Activated T-cell treated with anti-CD3 and anti-CD28 coated beads, Interleukin-2, amount 50 U/mL, for 1 hour (primary cell): ENCODE measurements at places on chromosomes 1 and 21.

DNA sequence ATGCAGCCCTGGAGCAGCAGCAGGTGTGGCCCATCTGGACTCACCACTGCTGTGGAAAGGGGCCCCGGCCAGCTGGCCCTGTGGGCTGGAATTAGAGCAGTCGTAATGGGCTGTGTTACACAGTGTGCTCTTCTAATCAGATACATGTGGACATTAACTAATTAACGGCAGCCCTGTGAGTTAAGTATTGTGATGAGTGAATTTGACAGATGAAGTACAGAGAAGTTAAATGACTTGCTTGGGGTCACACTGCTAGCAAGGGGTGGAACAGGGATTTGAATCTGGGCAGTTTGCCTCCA is 58.6 kb downstream of the MDM4 start:
- no peak for DNase-seq

GRCh38 chr21:16069178-16070112 is 339.7 kb downstream of the USP25 start:
- no peak for DNase-seq

DNA sequence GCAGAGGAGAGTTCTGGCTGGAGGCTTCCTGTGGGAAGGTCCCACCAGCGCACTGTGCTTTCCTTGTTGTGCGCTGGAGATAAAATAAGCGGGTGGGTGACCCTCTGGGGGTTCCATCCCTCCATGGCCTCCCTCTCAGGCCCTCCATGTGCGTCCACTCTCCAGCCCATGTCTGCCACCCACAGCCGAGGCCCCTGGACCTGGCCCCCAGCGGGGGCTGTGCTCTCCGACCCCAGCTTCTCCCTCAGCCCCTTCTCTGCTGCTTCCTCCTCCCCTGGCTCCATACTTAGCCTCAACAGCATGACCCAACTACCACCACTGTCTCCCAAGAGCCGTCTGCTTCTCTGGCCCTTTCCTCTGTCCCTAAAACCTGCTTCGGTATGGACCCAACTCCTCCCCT is 61.4 kb downstream of the GNG4 start:
- DNase-seq = no peak

DNA sequence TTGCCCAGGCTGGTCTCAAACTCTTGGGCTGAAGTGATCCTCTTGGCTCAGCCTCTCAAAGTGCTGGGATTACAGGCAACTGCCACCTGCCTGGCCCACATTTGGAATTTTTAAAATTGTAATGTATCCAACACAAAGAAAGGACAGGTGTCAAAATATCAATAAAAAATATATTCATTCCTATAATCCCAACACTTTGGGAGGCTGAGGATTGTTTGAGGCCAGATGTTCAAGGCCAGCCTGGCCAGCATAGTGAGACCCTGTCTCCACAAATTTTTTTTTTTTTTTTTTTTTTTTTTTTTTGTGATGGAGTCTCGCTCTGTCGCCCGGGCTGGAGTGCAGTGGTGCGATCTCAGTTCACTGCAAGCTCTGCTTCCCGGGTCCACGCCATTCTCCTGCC is 10.0 kb downstream of the HES2 start:
- no peak for DNase-seq

GRCh38 chr1:232143315-232143886 is 486.5 kb downstream of the SIPA1L2 start:
- no peak for DNase-seq

DNA sequence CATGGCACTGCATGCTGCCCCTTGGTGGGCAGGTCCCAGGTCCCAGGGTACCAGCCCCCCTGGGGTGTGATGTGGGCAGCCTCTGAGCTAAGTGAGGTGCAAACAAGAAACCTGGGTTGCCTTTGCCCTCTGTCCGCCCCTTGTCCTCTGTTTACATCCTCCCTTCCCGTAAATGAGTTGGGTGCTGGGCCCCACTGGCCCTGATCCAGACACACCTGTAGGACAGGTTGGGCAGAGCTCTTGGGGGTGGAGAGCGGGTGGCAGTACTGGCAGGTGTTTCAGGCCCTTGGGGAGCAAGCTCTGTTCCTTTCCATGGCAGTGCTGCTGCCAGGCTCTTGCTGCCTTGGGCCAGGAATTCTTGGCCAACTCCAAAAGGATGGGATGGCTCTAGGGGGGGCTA is 35.8 kb downstream of the ELF3 start:
- DNase-seq = no peak

GRCh38 chr1:219387211-219387610 is 213.5 kb downstream of the LYPLAL1 start:
- no peak for DNase-seq

DNA sequence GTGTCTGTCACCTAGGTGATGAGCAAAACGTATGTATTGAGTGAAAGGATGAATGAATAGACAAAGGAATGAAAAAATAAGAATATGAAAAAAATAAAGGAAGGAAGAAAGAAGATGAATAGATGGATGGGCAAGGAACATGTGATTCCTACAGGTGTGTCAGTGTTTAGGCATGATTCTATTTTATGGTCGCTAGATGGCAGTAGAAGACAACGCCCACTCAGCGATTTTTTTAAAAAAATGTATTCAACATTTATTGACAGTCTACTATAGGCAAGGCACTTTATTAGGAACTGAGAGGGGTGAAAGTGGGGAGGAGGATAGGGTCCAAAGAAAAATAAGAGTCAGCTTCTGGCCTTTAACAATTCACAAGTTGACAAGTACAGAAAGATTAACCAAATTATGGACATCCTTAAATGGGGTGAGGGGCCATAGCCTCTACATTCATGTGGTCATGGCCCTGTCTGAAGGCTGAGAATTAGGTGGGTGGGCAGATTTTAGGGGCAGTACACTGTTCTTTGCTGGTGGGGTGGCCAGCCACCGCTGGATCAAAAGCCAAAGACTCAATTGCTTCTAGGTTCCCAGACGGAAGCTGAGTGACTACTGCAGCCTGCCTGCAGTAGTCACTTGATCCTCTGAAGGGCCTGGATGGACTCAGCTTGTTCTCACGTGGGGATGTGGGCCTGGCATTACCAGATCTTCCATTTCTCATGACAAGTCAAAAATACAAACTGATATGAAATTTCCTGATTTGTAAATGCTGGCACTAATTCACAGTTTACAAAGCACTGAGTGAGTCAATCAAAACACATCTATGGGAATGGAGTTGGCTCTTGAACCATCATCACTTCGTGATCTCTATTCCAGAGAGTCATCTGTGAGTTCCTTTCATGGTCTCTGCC is 83.9 kb downstream of the FASLG start:
- no peak for DNase-seq

DNA sequence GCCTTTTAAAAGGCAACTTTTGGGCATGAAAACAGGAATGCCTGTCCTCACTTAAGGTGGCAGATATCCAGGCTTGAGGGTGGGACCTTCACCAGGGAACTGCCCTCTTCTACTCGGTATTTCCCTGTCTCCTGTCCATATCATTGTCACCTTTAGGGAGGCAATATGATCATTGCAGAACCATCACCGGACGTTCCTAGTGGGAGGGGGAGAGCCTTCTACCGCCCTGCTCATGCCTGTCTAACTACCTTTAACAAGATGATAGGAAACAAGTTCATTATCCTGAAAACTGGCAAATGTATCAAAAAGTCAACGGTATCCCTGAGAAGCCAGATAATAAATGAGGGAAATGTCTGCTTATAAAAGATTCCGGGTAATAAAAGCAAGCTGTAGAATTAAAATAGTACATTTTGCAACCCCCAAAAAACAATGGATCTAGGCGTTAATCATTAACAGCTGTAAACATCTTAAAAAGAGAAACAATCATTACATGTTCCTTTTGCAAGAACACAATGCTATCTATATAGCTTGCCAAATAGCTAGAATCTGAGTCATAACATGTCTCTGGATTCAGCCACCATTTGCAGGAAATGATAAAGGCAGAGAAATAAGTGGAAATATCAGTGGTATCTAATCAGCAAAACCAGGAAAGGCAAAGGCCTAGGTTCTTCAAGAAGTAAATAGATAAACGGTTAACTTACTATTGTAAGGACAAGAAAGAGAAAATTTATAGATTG is 852.9 kb upstream of the ADGRL4 start:
- no peak for DNase-seq
